ENCODE measurements at places on chromosomes 12 and 14. TPM values are rescaled to one million over a fixed set of nuclear protein-coding genes. Genes with fewer than 3 reads are reported as not detected.

Gene KERA
- 1.2 TPM for total RNA-seq

Gene CACNA2D4
- total RNA-seq, result not detected

Gene SYCP3
- total RNA-seq, result 0.49 TPM

Gene SRGAP1
- 38.8 TPM for total RNA-seq

Gene JDP2
- total RNA-seq, result 3.2 TPM

Data from temporal lobe (tissue), 4 donors.